Omental fat pad (tissue), 4 donors: ENCODE measurements at places on chromosomes 5 and 9. TPM values are rescaled to one million over a fixed set of nuclear protein-coding genes. Genes with fewer than 3 reads are reported as not detected.

The FBLL1 gene
- not detected for total RNA-seq

The TLX3 gene
- total RNA-seq: not detected

The LHX6 gene
- total RNA-seq: 2.2 TPM

DNA sequence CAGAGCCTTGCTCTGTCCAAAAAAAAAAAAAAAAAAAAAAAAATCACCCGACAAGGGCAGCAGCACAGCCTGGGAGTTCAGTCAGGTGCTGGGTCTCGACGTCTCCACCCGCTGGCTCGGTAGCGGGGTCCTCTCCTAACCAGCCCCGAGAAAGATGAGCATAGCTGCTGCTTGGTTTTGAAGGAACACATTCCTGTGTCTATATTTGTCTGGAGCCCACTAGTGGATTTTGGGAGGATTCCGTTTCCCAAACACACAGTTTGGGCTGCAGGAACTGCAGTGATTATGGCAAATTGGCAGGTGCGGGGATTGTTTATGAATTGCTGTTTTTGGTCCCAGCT lies 1.2 kb downstream of the OTULINL start:
- no peak for DNase-seq

- DNase-seq: no peak
These were observed 764 bp downstream of the CAMLG start for GRCh38 chr5:134738963-134739661.

- no peak for DNase-seq
These were observed 37.7 kb downstream of the TNC start for GRCh38 chr9:115080242-115080641.

DNA sequence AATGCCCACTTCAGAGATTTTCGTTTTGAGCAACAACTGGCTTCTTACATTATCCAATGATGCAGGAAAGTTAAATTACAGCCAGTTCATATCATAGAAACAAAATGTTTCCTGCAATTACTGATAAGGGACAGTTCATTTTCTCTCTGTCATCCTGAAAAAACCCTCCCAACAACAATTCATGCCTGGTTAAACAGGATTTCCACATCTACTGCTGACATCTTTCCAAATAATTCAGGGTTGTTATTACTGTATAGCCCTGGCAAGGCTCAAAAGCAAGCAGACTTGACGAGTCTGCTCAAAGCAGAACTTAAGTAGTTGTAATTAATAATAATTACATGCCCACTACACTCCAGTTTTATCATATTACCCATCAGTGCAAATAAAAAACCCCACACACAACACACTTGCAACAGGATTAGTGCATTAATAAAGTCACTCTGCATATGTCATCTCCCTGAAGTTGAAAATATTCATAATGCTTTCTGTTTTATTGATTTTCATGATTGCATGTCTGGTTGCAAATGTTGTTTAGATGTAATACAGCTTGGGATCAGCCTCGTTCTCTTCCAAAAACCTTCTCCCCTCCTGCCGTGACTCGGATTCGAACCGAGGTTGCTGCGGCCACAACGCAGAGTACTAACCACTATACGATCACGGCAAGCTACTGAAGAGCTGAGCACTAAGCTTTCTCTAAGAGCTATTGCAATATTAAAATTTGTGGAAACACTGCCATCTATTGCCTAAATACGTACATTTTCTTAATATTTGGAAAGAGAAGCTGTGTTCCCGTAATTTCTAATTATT lies 119.6 kb upstream of the NFIB start:
- no peak for DNase-seq

GRCh38 chr5:177496727-177497291 lies 595 bp downstream of the PDLIM7 start:
- no peak for DNase-seq

GRCh38 chr9:2367970-2368369 lies 253.6 kb upstream of the VLDLR start:
- DNase-seq: no peak
